CD4-positive, CD25-positive, alpha-beta regulatory T cell (primary cell): ENCODE measurements at places on chromosomes 2 and 18.

GRCh38 chr2:215609089-215610032 lies 173.5 kb upstream of the FN1 start:
- DNase-seq, result no peak

DNA sequence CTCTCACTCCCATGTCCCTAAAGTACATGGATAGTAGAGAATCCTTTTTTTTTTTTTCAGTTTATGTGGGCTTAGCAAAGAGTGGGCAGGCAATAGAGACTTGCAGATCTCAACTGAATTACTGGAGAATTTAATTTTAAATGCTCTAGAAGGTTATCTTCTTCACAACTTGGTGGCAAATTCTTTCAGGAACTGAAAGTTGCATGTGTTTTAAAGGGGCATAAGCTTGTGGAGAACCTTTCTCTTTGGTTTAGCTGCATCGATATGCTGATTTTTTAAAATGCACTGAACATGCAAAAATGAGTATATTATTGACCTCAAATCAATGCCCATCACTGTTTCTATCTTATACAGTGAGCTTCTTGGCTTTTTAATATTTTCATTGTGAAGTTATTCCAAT lies 24.9 kb upstream of the GALNT3 start:
- no peak for DNase-seq

GRCh38 chr18:77271576-77272481 lies 22.2 kb downstream of the GALR1 start:
- DNase-seq, result no peak

GRCh38 chr18:12934454-12935071 lies 13.2 kb upstream of the SEH1L start:
- DNase-seq, result peak; percentile 80

DNA sequence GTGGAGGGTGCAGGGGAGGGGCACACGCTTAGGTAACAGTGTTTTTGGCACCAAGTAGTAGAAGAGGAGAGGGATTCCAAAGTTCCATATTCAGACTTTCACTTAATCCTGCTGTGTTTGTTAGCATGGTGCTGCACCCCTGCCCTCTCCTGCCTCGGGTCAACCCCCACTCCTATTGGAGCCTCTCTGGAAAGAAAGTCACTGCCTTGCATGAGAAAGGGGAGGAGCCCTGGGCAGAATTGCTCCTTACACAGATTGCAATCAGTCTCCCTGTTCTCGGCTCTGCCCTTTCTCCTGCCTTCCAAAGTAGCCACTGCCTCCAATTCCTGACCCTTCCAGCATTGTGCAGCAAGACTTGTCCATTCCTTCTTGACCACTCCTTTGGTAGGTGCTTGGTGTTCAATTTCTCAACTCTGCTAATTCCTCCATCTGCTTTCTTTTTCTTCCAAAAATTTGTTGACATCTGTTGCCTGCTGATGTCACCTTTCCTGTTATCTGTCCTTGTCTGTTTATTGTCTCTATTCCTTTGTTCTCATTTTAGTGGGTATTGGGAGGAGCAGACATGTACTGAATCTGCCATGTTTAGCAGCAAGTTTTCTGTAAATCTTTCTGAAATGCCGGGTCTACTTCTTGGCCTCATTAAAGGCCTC lies 225.4 kb downstream of the LOXHD1 start:
- no peak for DNase-seq

DNA sequence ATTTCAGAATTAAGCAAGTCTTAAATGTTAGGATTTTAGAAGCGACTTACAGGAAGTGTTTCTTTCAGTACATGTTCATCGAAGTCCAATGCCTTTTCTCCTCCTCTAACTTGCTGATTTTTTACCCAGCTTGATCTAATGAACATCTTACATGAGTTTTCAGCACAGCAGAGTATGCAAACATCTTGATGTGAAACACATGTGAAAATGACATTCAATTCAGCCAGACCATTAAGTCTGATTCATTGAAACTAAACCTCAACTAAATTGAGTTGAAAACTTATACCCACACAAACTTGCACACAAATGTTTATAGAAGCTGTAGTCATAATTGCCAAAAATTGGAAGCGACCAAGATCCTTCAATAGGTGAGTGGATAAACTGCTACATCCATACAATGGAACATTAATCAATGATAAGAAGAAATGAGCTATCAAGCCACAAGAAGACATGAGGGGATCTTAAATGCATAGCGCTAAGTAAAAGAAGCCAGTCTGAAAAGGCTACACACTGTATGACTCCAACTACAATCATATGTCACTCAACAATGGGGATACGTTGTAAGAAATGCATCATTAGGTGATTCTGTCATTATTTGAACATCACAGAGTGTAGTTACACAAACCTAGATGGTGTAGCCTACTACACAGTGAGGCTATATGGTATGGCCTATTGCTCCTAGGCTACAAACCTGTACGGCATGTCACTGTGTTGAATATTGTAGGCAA lies 18.5 kb downstream of the PSTPIP2 start:
- no peak for DNase-seq

DNA sequence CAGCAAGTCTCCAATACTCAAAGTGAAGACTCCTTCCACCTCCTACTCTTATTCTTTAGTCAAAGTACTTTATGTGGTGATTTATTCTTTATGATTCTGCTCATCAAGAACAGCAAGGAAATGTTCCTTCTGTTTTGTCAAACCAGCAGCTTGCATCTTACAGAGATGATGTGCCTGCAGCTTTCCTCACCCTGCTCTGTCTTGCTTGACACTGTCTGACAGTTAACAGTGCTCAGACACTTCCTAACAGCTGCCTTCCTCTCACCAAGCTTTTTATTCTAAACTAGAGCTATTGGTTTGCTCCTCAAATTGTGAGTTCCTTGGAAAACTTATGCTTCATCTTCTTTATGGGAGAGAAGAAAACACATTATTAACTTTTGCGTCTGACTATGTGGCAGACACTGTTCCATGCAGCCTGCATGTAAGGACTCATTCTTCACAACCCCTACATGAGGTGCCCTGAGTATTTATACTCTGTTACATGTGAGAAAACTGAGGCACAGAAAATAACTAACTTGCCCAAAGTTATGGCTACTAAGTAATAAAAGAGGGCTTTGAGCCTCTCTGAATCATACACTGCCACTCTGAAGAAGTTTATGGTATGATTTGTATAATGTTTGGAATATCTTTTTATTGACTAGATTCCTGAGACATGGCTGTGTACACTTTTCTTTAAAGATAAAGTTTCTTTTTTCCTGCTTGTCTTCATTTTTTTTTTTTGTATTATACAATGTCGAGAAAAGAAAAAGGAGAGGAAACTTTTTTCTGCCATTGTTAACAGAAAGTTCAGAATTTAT lies 723.3 kb upstream of the DDX18 start:
- no peak for DNase-seq

DNA sequence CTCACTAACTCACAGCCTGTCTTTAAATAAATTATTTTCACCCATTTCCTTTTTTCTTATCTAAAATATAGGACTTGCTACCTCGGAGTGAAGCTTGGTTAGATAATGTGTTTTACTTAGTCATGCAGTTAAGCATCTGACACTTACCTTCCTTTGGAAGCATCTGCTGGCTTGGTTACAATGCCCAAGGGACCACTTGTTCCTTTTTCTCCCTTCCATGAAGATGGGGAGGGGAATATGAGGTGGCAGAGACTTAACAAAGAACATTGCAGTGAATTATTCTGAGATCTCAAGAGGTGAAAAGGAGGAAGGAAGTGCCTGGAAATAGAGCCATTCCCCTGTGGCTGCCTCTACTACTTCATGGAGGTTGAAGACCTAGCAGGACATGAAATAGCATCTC lies 145.4 kb upstream of the FOSL2 start:
- no peak for DNase-seq

- DNase-seq, result no peak
Measured at GRCh38 chr2:94984964-94985575, 40.4 kb upstream of the MAL start.

GRCh38 chr2:100409975-100410647 lies 7.4 kb downstream of the CHST10 start:
- no peak for DNase-seq

GRCh38 chr2:16958266-16958665 lies 292.6 kb upstream of the CYRIA start:
- no peak for DNase-seq

DNA sequence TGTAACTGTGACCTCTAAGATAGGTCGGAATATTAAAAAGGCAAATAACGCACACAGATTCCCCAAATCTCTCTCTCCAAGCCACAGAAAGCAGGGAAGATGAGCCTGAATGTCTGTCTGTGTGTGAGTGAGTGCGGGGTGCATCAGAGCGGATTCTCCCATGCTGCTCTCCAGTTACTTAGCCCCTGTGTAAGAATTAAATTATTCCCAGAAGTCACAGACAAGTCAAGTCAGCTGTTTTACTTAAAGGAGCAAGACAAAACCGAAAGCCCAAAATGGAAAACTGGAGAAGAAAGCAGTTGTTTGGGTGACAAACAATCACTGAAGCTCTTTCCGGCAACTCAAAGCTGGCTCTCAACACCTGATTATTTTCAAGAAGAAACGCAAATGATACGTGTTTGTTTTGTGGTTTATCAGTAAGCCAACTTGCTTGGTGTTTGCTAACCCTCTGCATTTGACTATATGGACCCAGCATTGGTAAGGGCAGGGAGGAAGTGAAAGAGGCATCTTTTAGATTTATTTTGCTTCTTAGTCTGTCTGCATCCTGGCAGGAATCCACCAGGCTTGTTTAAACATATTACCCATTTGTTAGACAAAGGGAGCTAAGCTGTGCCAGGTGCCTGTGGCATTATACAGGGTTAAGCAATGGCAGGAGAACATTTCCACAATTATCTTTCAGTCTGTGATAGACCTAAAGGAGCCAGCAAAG lies 121.5 kb upstream of the CREB1 start:
- no peak for DNase-seq

GRCh38 chr2:120690521-120690920 lies 45.1 kb upstream of the GLI2 start:
- DNase-seq, result no peak

DNA sequence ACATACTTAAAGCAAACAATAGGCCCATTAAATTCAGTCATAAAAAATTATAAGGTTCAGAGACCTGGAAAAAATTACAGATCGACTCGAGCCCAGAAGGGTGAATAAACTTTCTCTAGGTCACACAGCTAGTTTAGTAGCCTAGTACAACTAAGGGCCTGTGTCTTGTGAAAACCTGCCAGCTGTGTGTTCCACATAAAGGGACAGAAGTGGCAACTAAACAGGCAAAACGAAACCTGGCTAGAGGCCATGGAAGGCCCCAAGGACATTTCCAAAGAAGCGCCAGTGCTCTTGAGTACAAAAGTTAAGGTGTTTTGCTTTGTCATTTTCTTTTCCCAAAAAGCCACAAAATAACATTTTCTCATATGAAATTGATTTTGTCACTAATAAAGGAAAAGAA lies 164.9 kb downstream of the L3MBTL4 start:
- no peak for DNase-seq

GRCh38 chr2:241760301-241760771 lies 16.3 kb upstream of the GAL3ST2 start:
- DNase-seq, result no peak

GRCh38 chr2:40043191-40043590 lies 264.1 kb upstream of the THUMPD2 start:
- no peak for DNase-seq

- DNase-seq, result no peak
Measured at GRCh38 chr18:49544362-49544761, 17.5 kb upstream of the LIPG start.

DNA sequence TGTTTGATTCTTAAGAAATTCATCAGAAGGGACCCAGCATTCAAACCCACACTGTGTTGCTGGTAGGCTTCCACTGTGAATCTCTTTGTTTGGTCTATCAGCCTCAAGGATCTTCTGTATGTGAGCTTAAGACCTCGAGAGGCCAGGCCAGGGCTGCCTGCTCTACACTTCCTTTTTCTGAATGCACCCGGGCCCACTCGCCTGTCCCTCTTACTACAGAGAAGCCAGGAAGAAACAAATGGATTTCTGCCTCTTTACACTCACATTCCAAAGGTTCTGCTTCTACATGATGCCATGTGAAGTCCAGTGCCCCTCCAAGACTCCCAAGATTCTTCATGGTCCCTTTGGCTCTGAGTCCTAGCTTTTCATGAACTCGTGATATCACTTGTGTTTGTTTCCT lies 25.4 kb upstream of the MRPL19 start:
- DNase-seq, result no peak

DNA sequence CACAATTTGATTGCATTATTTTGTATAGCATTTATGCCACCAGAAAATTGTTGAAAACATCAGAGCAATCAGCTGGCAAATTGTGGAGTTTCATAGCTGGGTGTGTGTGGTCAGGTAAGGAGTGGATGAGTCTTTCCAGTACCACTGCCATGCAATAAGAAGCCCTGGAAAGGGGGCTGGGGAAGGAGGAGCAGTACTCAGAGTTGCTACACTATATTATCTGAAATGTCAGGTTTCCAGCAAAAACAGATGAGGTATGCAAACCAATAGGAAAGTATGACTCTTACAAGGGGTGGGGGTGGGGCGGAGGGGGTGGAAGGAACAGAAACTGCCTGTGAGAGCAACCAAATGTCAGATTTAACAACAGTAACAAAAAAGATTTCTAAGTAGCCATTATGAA lies 112.2 kb downstream of the SOS1 start:
- no peak for DNase-seq

GRCh38 chr2:25570161-25570845 lies 103.1 kb downstream of the DTNB start:
- no peak for DNase-seq

- no peak for DNase-seq
Measured at GRCh38 chr2:166081131-166081632, 46.6 kb downstream of the SCN1A start.

GRCh38 chr2:152615177-152615576 lies 102.1 kb downstream of the PRPF40A start:
- no peak for DNase-seq

DNA sequence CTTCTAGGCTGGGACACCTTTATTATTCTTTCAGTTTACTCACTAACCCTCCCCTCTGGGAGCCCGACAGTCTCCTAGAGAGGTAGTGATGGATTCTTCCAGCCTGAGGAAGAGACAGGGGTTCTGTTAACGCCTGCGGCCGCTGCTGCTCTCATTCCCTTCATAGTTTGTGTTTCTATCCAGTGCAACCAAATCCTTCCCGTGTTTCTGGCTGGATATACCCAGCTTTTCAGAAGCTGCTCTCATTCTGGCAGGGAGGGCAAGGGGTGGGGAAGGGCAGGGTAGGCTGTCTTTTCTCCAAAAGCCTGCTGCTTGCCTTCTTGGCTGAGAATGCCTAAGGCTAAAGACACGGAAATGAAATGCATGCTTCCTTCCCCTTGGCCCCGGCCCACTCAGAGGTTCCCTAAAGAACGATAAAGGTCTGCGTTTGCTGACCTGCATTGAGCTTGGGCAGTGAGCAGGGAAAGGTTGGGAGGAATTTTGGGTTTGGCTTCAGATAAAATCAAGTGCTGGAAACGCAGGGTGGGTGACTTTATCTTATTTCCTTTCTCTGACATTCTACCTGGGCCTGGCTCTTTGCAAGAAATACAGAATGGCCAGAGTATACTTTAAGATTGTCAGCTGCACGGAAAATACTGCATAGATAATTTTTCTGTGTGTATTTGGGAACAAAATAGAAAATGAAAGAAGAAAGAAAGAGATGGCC lies 390.9 kb downstream of the NBAS start:
- DNase-seq, result no peak

- DNase-seq, result no peak
Measured at GRCh38 chr18:54169431-54170403, 54.8 kb downstream of the MBD2 start.
